ENCODE measurements at places on chromosomes 3 and 15.
A peak's percentile ranks its signal among the peaks of the same experiment; 100 is the strongest.

GRCh38 chr15:101426761-101427333 is 62.7 kb downstream of the PCSK6 start:
- no peak for DNase-seq

DNA sequence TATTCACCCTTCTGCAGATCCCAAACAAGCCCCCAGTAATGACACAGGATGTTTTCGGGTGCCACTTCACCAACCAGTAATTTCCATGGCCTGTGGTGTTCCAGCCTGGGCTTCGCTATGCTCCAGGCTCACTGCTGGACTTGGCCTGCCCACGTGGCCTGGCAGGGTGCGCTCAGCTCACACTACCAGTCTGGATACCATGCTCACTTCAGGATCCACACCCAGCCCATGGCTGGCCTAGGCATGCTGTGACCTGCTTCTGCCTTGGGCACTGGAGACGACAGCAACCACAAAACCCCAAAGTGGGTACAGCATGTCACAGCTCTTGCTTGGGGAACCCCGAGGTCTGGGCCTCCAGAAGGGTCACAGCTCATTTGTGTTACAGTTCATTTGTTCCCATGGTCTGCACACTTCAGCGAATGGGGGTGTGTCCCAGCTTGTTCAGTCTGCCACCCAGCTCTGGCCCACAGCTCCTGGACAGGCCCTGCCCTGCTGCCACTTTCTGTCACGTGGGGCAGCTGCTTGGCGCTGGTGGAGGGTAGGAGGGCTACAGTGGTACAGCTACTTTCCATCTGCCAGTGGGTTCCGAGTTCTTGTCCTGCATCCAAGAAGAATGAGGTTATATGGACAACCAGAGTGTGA is 650.8 kb downstream of the MCTP2 start:
- no peak for DNase-seq

- no peak for DNase-seq
These were observed 6.6 kb downstream of the TM6SF1 start for GRCh38 chr15:83113881-83114674.

- no peak for DNase-seq
These were observed 46.3 kb upstream of the CDV3 start for GRCh38 chr3:133527081-133527715.

DNA sequence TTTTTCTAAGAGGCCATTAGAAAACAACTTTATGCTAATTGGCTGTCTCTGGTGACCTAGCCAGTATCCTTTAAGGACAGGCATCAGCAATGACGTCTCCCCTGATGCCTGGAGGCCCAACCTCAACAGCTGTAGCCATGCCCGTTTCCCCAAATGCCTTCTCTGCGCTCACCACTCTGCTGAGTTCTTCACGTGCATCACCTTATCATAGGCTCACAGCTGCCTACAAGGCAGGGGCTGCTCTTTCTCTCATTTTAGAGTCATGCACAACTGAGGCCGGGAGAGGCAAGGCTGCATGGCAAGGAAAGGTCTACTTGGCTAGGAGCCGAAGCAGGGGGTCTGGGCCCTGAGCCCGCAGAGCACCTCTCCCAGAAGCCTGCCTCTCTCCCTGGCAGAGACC is 43.9 kb upstream of the SEC13 start:
- DNase-seq = no peak

GRCh38 chr3:67000009-67000408 is 1.9 kb downstream of the KBTBD8 start:
- peak; percentile 92 for DNase-seq
